Ureter (tissue), 1 donor: ENCODE measurements at places on chromosomes 5 and 9. TPM values are rescaled to one million over a fixed set of nuclear protein-coding genes. Genes with fewer than 3 reads are reported as not detected.
A peak's percentile ranks its signal among the peaks of the same experiment; 100 is the strongest.

DNA sequence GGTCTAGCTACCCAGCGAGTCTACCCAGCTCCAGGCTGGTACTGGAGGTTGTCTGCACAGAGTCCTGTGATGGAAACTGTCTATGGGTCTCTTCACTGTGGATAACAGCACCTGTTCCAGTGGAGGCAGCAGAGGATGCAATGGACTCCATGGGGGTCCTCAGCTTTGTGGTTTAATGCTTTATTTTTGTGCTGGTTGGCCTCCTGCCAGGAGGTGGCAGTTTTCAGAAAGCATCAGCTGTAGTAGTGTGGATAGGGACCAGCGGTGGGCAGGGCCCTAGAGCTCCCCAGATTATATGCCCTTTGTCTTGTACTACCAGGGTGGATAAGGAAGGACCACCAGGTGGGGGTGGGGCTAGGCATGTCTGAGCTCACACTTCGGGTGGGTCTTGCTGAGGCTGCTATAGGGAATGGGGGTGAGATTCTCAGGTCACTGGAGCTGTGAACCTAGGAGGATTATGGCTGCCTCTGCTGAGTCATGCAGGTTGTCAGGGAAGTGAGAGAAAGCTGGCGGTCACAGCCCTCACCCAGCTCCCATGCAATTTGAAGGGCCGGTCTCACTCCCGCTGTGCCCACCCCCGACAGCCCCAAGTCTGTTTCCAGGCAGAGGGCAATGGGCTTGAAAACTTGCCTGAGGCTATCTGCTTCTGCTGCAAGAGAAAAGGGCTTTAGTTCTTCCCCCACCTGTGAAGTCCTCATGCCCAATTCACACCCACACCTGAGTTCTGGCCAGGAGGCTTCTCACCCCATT is 397.1 kb downstream of the TLE1 start:
- DNase-seq = no peak

DNA sequence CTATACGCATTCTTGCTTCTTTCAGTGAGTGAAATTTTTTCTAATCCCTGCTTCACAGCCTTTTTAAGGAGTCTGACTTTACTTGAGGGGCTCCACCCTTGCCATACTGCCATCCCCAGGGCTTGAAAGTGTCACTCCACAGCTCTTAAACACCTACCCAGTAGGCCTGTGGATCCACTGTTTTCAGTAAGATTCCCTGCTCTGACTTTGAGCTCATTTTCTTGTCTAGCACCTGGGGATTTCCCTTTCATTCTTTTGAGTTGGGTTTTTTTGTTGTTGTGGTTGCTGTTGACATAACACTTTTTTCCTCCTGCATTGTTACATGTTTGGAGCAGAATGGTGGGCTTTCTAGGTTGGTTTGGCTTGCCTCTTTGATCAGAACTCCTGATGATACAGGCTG is 23.6 kb downstream of the SREK1IP1 start:
- no peak for DNase-seq

- no peak for DNase-seq
These were observed 153.4 kb upstream of the ADAMTS19 start for GRCh38 chr5:129306725-129307124.

DNA sequence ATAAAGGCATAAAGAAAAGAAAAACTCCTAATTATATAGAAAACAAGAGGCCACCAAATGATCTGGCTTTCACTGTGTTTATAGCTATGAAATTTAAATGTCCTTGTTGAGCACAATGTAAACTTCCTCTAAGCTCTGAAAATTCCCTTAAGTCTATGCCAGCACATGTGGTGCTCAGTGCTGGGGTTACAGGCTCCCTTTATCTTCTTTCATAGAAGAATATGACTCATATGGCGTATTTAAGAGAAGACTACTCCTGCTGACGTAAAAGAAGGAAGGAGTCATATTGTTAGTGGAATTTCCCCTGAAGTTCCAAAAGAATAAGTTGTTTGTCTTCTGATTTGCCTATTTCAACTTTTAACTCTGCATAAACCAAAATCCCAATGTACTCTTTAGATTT is 30.4 kb downstream of the RNF145 start:
- DNase-seq = no peak

- DNase-seq = no peak
These were observed 58.7 kb upstream of the GPR151 start for GRCh38 chr5:146574713-146575112.

DNA sequence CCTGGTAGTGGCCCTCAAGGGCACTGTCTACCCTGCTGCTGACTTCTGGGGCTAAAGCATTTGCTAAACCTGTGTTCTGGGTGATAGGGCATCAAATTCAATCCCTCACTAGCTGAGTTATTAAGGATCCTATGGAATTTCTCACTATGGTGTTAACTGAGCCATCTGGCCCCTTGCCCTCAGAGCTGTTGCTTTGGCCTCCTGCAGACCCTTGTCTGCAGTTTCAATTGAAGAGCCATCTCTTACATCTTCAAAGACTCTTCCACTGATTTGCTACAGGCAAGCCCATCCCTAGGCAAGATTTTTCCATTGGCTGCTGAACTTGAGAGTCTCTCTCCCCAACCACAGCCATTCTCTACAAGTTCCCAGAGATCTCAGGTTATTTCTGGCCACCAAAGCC is 418.2 kb downstream of the ZNF608 start:
- DNase-seq = no peak

GRCh38 chr5:178216779-178217178 is 12.4 kb downstream of the HNRNPAB start:
- DNase-seq = no peak

- no peak for DNase-seq
These were observed 97.7 kb upstream of the SMARCA2 start for GRCh38 chr9:1917396-1917935.

- DNase-seq = no peak
These were observed 97.8 kb downstream of the C5orf15 start for GRCh38 chr5:133870661-133871060.

DNA sequence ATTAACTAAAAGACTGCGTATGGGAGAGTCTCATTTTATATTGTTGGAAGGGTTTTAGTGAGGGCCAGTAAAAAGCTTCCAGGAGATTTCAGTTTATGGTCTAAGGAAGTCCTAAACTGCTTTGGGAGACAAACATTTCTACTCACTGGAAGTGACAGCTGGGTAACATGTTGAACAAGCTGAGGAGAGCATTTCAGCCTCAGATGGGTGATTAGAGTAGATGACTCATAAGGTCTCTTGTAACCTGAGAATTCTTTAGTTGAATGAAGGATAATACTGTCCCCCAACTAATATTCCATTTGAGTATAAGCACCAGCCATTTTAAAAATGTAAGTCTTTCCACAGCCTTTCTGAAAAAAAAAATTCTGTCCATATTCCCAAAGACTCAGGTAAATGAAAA is 218.0 kb upstream of the C9orf72 start:
- DNase-seq = no peak

- no peak for DNase-seq
These were observed 101.4 kb downstream of the ARHGAP26 start for GRCh38 chr5:142871363-142872193.

- DNase-seq = peak; percentile 79
These were observed at the start of gene ANKS6 for GRCh38 chr9:98796364-98797101. TSS of gene ANKS6 (minus strand) at chr9:98796555. CDS start at chr9:98796491, 64 bp downstream.

GRCh38 chr5:136717917-136718316 is 352.6 kb upstream of the TRPC7 start:
- DNase-seq = no peak

- no peak for DNase-seq
These were observed 44.9 kb upstream of the ADAMTSL1 start for GRCh38 chr9:18429070-18429469.

LCN2 gene
- 143 TPM for total RNA-seq

FIBCD1 gene
- total RNA-seq = not detected

PTCH1 gene
- total RNA-seq = 81.0 TPM

EGFLAM gene
- total RNA-seq = 3.7 TPM

MACIR gene
- total RNA-seq = 6.2 TPM

FAM81B gene
- 0.57 TPM for total RNA-seq

COL5A1 gene
- total RNA-seq = 64.7 TPM

NELFB gene
- total RNA-seq = 45.2 TPM

ABO gene
- total RNA-seq = 25.4 TPM

FCN1 gene
- total RNA-seq = 3.1 TPM

ASTN2 gene
- 19.6 TPM for total RNA-seq
